ENCODE measurements at places on chromosomes 1 and 21. TPM values are rescaled to one million over a fixed set of nuclear protein-coding genes. Genes with fewer than 3 reads are reported as not detected.
A peak's percentile ranks its signal among the peaks of the same experiment; 100 is the strongest.

The OR10J1 gene
- total RNA-seq: not detected

The IFI44 gene
- 43.1 TPM for total RNA-seq

DNA sequence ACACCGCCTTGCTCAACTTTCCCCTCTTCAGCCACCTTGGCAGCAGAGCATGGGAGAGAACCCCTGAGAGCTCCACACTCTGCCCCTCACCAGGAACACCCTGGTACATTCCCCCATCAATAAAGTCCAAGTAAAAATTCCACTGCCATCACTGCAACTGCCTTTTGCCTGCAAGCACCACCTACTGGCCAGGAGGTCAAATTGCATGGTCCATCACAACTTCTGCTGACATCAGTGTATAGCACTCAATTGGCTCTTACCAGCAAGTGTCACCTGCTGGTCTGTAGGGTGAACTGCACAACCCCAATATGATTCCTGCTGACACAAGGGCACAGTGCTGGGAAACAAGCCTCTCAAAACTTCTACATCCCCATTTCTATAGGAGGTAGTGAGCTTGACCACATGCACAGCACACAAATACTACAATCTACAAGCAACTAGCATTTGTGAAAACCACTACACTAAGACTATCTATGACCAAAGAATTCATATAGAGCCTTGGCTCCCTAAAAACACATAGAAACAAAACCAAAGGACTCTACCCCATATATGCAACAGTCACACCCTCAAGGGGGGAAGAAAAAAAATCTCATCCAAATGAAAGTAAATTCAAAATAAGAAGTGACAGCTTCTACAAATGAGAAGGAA lies 69.2 kb downstream of the FASLG start:
- no peak overlapping the region for H3K4me3 ChIP-seq
- DNase-seq: peak; percentile 71

GRCh38 chr21:41209016-41209619 lies 41.2 kb downstream of the BACE2 start:
- no peaks in the 10 kb centered on the region for H3K4me1 ChIP-seq
- DNase-seq: no peak
- H3K4me3 ChIP-seq: no peak overlapping the region
- H3K36me3 ChIP-seq: no peaks in the 10 kb centered on the region
- H3K27me3 ChIP-seq: peaks cover 3% of the 10 kb centered on the region

DNA sequence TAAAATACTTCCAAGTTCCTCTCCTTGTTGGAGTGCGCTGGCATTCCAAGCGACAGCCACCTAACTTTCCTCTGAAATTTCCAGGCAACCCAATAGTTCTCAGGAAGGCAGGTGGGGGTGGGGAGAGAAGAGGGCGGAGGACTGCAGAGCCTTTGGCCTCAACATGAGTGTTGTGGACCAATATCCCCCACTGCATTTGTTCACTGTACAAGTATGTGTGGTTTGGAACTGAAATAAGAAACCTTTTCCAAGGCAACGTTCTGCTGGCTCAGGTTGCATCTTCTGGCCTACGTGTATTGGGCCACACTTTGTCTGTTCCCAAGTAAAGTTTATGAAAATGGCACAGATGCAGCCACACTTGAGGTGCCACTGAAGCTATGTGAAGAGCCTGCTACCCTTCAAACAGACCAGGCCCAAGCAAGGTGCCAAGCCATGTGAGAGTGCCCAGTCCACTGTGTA lies 153.4 kb downstream of the DHRS3 start:
- H3K36me3 ChIP-seq: peaks cover 28% of the 10 kb centered on the region
- no peaks in the 10 kb centered on the region for H3K27me3 ChIP-seq
- DNase-seq: no peak
- no peak overlapping the region for H3K27ac ChIP-seq
- no peak overlapping the region for H3K4me3 ChIP-seq

GRCh38 chr1:70495370-70495769 lies 84.3 kb downstream of the CTH start:
- H3K4me1 ChIP-seq: no peaks in the 10 kb centered on the region
- H3K27me3 ChIP-seq: peaks cover 2% of the 10 kb centered on the region
- no peak for DNase-seq
- no peak overlapping the region for H3K4me3 ChIP-seq
- no peaks in the 10 kb centered on the region for H3K36me3 ChIP-seq

- peaks cover 2% of the 10 kb centered on the region for H3K27me3 ChIP-seq
- H3K4me1 ChIP-seq: peaks cover 1% of the 10 kb centered on the region
- H3K27ac ChIP-seq: no peak overlapping the region
- no peaks in the 10 kb centered on the region for H3K36me3 ChIP-seq
- H3K4me3 ChIP-seq: no peak overlapping the region
Observed at GRCh38 chr21:15227919-15228318, 163.1 kb upstream of the NRIP1 start.

GRCh38 chr1:46519209-46519608 lies 29.6 kb downstream of the DMBX1 start:
- DNase-seq: no peak
- peaks cover 32% of the 10 kb centered on the region for H3K27me3 ChIP-seq
- H3K27ac ChIP-seq: no peak overlapping the region
- no peaks in the 10 kb centered on the region for H3K36me3 ChIP-seq

Measured in activated CD4-positive, alpha-beta T cell treated with anti-CD3 and anti-CD28 coated beads for 36 hours (primary cell).